Stimulated activated naive CD4-positive, alpha-beta T cell treated with Interleukin-2 at 50 U/mL for 16 hours (primary cell): ENCODE measurements at places on chromosomes 7 and 10.

DNA sequence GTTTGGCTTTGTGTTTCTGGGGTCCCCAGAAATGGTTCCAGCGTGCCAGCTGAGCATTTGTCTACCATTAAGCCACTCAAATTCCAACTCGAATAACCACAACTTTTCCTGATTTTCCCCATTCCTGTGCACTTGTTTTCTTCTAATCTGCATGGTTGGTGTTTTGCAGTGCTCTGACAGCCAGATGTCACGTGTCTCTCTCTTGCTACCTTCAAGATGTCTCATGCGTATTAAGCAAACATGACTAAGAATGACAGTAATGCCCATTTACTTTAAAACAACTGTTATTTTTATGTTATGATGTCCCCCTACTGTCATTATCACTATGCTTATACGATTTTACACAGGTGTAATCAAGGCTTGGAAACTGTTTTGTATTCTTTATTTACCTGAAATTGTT lies 35.2 kb upstream of the MXI1 start:
- DNase-seq = no peak

GRCh38 chr10:78229950-78230675 lies 196.4 kb downstream of the RPS24 start:
- DNase-seq = no peak

GRCh38 chr10:133366751-133367150 lies 6.4 kb downstream of the ECHS1 start:
- no peak for DNase-seq

DNA sequence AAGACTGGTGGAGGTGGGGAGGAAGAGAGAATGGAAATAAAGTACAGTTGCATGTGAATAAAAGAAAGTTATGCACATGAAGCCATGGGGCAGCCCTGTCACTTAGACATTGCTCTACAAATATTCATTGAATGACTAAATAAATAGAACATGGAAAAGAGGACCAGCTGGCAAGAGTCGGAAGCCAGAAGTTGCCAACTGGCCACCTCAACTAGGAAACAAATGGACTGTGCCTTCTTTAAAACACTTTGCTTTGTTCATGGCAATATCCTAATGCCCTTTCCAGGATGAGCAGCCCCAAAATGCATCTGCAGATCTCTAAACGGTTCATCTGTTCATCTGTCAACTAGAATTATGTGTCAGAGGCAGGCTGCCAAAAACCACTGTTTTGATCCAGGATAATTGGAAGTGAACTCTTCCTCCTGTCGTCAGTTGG lies 157.3 kb downstream of the NOC3L start:
- no peak for DNase-seq

DNA sequence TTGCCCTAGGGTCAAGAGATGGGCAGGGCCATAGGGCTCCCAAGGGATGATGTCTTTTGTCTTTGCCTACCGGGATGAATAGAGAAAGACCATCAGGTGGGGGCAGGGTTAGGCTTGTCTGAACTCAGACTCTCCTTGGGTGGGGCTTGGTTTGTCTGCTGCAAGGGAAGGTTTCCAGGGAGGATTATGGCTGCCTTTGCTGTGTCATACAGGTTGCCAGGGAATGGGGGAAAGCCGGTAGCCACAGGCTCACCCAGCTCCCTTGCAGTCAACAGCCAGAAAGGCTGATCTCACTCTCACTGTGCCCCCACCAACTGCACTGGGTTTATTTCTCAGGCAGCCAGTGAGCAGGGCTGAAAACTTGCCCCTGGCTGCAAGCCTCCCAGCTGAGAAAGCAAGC lies 253.2 kb downstream of the POLR1F start:
- no peak for DNase-seq

DNA sequence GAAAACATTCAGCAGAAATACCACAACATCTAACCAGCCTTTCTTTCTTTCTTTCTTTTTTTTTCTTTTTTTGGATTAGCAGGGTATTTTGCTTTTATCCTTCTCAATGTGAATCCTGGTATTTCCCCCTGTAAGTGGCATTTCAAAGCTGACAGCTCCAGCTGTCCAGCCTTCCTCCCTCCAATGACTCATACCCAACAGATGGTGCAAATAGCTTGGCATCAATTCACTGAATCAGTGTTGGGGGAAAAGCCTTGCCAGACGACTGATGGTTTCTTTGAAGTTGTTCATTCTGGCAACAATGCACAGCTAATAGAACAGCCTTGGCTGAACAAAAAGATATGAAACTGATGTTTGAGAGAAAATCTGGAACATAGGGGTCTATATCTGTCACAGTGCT lies 316.8 kb upstream of the STEAP1 start:
- DNase-seq = no peak

GRCh38 chr10:14925268-14925667 lies 28.6 kb downstream of the DCLRE1C start:
- no peak for DNase-seq

DNA sequence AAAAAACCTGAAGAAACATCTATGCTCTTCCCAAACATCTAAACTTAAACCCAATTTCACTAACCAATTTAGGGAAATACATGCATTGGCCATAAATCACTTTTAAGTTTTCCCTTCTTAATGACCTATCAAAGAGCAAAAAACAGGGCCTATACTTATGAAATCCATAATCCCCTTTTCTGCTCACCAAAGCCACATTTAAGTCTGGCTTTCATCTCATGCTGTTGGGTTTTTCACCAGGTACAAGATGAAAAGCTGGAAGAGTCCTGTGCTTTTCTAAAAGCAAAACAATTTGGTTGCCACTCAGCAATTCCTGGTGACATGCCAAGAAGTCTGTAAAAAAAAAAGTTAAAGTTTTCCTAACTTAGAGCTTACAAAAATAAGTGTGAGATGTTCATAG lies 92.6 kb downstream of the HPSE2 start:
- no peak for DNase-seq

DNA sequence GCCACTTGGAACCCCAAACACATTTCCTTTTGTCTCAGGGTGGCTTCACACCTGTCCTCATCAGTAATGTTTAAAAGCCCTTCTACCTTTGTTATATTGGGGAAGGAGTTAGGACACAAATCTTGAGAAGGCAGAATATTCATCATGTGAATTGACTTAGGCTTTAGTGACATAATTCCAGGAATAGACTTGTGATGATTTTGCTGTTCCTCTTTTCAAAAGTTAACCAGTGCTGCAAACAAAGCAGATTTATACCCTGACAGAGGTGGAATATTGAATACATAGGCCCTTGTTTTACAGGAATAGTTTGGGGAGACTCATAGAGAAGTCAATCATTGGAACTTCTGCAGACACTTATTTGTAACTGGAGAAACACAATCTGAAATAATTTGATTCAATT lies 27.0 kb downstream of the ZNF786 start:
- DNase-seq = no peak

DNA sequence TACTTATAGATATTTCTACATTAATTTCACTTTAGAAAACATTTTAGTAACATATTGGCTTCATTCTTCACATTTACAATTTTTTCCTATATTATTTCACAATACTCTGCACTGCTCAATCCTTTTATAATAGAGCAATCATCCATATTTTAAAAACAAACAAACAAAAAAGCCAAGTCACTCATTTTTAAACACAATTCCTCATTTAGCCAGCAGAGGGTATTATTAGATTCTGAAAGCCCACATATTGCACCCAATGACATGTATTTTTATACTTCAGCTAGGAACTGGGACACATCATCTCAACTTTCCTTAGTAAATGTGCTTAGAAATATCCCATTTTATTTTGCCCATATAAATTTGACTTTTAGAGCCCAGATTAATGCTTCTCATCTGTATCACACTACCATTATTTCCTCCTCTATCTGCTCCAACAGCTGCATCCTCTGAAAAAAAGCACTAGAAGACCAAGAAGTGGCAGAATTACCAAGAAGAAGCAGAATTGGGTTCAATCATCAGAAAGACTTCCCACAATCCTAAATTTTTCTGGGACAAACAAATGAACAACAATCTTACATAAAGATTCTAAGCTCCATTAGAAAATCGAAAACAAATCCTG lies 29.5 kb downstream of the CTNNA3 start:
- DNase-seq = no peak

DNA sequence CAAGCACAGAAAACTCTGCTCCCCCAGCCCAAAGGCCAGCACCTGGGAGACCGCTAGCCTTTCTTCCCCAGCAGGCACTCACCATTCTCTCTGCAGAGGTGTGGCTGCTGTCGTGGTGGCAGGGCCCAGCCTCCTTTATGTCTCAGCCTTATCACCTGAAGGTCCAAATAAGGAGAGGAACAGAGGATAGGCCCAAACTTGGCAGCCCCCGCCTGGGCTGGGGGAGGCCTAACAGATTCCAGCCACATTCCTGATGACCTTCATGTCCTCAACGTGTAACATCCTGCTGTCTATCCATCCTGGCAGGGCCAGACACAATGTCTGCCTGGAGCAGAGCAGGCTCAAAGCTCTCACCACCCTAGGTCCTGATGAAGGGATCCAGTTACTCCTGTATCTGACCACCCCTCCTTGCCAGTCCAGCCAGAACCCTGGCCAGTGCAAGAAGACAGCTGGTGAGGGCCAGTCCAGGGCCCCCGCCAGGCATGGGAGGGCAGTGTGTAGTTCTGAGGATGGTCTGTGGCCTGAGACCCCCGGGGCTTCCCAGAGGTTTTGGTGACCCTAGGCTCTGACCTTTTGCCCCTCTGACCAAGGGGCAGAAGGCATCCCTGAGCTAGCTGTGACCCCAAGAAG lies at the start of gene MYL7:
Gene MYL7, minus strand, starts transcription at position 112 of the 630 bp plus-strand sequence. Its CDS starts 27 bp downstream, at position 85.
- DNase-seq = no peak

DNA sequence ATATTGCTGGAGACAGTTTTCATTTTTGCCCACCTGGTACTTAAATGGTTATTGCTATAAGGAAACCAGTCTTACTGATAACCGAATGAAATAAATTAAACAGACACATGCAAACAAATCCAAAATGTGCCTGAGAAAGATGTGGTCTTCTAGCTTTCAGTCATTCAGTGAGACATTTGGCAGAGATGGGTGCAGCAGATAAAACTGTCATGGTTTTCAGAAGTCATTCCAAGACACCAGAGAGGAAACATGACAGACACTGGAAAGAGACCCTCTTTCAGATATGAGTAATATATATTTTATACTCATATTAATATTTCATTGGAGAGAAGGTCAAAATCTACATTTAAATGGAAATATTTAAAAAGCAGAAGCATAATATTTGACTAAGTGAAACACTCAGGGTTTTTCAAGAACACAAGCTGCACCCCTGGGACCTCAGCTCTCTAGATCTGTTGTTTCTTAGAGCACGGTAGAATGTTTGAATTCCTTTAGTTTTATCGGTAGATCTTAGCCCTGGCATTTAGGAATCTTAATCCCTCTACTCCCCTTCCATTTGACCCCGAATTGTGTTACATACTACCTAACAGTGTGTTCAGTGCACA lies 246.1 kb downstream of the AUTS2 start:
- DNase-seq = no peak

DNA sequence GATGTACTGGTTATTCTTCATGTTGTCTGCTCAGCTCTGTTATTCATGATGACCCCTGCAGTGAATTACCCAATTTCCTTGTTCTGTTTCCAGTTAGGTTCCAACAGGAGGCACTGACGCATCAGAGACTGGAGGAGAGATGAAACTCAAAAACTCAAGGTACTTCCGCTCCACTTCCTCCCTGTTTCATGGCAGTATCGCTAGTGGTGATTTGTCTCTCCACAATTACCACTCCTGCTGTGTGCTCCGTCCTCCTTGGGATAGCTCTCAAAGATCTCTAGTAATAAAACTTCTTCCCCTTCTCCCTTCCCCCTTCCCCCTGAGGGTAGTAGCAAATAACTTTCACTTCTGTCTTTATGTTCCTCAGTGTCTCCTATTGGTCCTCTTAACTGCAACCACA lies 107.4 kb upstream of the ABCB5 start:
- DNase-seq = no peak

- DNase-seq = no peak
Observed at GRCh38 chr10:43090188-43090587, 13.3 kb downstream of the RET start.

- DNase-seq = no peak
Observed at GRCh38 chr10:13086056-13086455, 13.9 kb upstream of the OPTN start.

GRCh38 chr10:87618566-87619423 lies 40.9 kb upstream of the PAPSS2 start:
- no peak for DNase-seq

- DNase-seq = no peak
Observed at GRCh38 chr10:5596611-5597341, 69.6 kb downstream of the ASB13 start.

DNA sequence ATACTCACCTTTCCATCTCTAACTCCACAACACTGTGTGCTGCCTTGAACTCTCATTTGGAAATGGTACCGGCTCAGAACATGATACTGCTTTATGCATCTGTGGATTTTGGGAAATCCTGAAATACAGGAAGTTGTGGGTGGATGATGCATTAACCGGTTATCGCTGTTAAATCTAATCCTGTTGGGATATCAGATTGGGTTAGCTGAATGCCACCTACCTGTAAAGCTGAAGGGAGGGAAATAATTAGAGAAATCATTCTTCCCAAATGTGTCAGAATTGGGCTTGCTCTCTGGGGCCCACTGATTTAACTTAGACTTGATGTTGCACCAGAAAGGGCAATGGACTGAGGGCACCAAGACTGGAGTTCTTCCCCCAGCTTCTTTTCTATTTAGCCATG lies 54.0 kb downstream of the CH25H start:
- DNase-seq = no peak

- DNase-seq = no peak
Observed at GRCh38 chr7:36710186-36710791, 14.0 kb downstream of the AOAH start.

DNA sequence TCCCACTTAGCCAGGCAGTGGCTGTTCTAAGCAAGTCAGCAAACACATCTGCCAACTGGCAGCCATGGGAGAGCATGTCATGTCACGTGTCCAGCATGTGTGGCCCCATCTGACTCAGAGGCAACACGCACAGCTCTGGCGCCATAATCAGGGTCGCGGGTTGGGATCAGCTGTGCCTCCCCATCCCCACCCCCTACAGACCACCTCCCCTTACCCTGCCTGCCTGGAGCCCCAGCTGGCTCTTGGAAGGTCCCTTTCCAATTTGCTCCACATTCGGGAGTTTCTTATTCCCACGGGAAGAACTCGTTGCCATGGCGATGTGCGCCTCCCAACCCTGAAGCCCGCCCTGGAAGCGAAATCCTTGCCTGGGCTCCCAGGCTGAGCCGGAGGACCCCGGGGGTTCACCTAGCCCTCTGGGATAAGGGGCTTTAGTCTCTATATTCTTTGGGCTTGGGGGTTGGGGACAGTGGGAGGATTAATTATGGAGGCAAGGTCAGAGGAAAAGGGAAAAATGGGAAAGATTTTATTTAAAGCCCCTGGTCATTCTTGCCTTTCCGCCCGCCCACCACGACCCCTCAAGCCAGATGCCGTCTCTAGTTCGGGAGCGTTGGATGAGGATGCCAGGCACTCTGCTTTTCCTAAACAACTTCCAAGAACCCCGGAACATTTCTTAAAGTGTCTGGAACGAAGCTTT lies 283.7 kb downstream of the ZEB1 start:
- no peak for DNase-seq

- no peak for DNase-seq
Observed at GRCh38 chr10:17213646-17214349, 12.3 kb upstream of the TRDMT1 start.
